ENCODE measurements at places on chromosomes 16 and 17.

DNA sequence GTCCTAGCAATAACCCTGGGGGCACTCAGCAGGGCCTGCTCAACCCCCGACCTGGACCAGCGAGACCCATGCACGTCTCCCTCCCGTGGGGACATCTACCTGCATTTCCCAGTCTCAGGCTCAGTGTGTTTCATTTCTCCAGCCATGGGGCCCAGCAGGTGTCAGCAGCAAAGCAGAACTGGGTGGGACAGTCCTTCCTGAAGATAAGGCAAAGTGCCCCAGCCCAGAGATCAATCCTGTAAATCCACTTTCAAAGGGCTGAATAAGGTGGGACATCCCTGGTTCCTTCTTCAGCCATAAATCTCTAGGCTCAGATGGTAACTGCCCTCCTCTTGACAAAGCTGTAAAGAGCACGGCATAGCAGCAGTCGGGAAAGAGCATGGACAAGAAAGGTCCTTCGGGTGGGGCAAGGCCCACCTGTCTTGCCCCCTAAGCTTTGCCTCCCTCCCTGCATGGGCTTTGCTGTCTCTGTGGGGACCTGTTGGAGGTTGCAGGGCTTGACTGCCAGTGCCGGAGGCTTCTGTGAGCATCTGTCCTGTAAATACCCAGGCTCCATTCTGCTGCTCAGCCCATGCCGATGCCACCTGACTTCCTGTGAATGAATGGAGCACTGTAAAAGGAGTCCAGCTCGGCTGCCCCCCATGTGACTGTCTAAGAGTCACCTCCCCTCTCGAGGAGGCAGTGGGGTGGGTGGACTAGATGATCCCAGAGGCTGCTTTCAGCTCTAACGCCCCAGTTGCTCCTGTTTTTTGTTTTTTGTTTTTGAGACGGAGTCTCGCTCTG, 84.8 kb upstream of the TBC1D3K start:
- DNase-seq: no peak

- DNase-seq: no peak
Measured at GRCh38 chr16:75374388-75374787, 58.9 kb downstream of the CFDP1 start.

DNA sequence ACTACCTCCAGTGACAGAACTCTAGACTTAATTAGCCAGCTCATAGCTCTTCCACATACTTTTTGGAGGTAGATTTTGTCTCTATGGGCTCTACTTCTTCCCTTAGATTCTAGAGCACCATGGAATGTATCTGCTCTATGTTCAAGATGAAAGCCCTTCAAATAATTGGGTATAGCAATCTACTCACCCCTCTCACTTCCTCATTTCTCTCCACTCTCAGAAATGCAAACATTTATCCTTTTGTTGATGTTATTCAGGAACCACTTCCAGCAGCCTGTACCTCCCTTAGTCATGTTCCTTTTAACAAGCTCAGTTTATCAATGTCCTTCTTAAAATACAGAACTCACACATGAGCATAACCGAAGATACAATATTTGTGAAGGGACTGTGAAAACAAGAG, 78.5 kb downstream of the GRIN2A start:
- no peak for DNase-seq

DNA sequence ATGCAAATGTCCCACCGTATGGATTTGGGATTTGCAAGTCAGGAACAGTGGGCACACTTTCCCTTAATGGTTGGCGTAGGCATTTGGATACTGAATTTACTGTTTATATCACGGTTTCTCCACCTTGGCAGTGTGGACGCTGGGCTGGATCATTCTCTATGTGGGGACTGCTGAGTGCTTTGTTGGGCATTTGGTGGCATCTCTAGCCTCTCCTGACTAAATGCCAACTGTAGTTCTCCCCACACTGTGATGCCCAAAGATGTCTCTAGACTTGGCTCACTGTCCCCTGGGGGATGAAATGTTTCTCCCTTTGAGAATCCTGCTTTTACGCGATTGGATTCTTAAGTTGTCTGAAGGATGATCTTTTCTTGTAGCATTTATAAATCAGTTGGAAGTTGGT, 49.0 kb downstream of the RBFOX1 start:
- DNase-seq: no peak

GRCh38 chr16:2531371-2531695, at the start of gene CEMP1:
Gene CEMP1, minus strand, starts transcription at chr16:2531408. Its CDS starts 335 bp downstream, at chr16:2531073.
- no peak for DNase-seq

DNA sequence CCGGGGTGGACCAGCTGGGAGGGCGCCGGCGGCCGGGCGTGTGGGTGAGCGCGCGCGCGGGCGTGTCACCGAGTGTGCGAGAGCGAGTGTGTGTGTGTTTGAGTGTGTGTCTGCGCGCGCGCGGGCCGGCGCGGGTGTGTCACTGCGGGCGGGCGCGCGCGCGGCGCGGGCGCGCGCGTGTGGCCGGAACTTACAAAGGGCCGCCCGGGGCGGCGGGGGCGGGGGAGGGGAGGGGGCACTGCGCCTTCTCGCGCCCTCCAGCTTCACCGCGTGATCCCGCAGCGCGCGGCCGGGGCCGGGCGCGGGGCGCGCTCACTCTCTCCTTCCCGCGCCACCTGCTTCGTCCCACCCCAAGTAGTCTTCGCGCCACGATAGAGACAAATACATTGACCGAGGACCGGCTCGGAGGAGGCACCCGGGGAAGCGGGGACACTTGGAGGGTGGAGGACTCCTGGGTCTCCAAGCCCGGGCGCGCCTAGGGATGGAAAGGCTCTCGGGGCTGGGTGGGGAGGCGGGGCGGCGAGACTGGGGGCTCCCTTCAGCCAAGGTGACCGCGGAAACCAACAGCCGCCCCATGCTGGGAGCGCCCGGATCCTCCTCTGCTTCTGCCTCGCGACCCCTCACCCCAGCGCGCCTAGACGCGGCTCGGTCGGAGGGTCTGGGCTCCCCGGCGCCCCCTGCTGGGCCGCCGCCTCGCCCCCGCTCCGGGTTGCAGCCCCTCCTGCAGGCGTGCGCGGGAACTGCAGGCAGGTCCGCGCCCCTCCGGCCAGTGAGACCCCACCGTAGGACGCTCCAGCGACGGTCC, at the start of gene SRCIN1:
SRCIN1 (minus strand) TSS at position 112 of the 805 bp plus-strand sequence. CDS start 247 bp downstream, outside the sequence.
- DNase-seq: peak; percentile 81

DNA sequence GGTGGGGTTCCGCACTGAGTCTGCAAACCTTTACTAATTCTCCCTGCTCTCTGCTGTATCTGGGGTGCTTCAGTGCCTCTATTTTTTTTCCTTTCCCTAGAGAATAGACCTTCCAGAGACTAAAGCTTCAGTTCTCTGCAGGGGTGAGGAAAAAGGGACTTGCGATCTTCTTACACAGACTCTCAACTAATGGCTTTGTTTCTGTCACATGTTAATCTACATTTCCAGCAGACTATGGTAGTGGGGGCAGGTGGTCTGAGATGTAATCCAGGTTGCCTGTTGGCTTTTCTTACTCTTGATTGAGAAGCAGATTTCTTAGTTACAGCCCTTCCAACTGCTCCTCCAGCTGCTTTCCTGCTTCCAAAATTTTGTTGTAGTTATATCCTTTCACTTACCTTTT, 229.0 kb upstream of the NLRP1 start:
- DNase-seq: no peak

DNA sequence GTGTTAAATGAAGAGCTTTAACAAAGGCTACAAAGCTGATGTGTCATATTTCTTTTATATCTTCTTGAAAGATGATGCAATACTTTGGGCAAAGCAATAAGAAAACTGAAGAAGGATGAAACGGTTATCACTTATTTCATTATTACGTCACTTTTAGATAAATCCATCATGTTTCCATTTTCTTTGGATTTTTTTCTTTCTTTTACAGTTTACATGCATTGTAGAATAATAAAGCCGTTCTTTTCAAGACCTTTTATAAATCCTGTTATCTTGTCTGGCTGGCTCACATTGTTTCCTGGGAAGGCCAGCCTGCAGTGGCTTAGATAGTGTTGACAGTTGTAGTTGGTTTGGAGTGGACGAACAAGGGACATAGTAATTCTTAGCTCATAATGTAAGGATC, 28.9 kb downstream of the TANC2 start:
- no peak for DNase-seq

DNA sequence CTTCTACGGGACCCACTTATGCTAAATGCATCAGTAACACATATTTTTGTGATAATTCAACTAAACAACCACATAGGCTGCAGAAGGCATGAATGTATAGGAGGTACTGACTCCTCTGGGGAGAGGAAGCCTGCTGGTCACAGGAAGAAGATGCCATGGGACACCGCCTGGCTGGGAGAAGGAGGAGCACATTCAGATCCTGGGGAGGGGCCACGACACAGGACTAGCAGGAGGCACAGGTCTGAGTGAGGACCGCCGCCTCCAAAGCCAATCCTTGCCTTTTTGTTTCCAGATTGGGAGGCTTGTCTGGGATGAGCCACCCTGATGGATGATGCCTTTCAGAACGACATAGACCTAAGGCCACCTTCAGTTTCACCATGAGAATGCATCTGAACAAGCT, 34.6 kb downstream of the MBTPS1 start:
- no peak for DNase-seq

DNA sequence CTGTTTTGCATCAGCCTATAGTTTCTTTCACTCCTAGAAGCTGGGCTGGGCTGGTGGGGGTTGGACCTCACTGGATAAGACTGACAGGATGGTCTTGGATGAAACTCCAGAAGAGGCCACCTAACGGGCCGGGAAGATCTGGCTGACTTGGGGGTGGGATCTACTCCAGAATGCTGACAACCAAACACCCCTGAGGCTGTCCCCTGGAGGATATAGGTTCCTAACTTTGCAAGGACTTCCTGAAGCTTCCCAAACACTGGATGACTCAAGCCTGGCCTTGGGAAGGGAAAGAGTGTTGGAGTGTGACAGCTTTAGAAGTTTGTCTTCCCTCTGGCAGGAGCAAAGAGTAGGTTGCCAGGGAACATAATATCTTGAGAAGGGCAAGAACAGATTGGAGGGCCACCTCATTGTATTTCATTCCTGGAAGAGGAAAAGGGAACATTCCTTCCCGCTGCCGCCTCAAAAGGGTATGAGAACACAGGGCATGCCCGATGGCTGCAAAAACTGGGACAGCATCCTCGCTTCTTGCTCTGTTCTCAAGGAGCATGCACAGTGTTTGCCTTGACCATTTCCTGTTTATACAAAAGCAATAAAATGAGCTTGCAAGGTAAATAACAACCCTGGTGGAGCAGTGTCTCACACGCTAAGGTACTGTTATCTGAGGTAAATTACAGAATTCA, 6.8 kb upstream of the CYB5B start:
- no peak for DNase-seq

- peak; percentile 49 for DNase-seq
Measured at GRCh38 chr16:86095131-86095752, 196.3 kb downstream of the IRF8 start.

GRCh38 chr16:12186774-12187335, 210.3 kb downstream of the SNX29 start:
- no peak for DNase-seq

GRCh38 chr17:29571883-29572681, 3.6 kb downstream of the TP53I13 start:
- peak; percentile 77 for DNase-seq

GRCh38 chr17:81865733-81866439, 5.3 kb downstream of the ARHGDIA start:
- no peak for DNase-seq

GRCh38 chr16:87470332-87470731, 22.5 kb downstream of the ZCCHC14 start:
- DNase-seq: no peak

- DNase-seq: no peak
Measured at GRCh38 chr17:44315760-44316731, 7.6 kb downstream of the RUNDC3A start.

DNA sequence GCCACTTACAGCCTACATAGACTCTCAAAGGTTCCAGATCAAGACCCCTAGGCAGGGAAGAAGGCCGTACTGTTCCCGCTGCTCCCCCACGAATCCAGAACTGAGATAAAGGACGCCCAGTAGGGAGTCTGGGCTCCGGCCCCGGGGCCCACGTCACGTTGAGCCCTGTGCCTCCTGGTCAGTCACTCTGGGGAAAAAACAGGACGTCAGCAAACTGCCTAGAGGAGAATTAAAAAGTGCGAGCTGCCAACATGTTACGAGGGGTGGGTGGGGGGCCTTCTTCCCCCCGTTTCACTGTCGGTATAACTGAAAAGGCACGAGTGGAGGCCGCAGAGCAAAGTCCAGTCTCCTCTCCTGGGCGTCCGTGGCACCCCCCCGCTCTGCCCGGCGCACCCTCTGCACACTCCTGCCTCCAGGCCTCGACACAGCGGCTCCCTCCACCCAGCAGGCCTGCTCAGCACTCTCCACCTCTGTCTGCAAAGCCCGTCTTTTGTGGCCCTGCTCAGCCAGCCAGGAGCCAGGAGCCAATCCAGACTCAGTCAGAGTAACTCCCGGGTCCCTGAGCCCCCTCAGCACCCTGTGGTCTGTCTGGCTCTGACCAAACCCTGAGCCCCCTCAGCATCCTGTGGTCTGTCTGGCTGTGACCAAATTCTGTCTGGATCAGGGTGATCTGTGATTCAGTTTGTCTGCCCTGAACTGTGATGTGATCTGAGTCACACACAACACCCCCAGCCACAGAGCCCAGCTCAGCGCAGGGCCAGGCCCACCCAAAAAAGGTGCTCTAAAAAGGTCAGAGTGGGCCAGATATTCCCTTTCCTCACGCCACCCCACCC, 6.2 kb downstream of the ITGAE start:
- no peak for DNase-seq

DNA sequence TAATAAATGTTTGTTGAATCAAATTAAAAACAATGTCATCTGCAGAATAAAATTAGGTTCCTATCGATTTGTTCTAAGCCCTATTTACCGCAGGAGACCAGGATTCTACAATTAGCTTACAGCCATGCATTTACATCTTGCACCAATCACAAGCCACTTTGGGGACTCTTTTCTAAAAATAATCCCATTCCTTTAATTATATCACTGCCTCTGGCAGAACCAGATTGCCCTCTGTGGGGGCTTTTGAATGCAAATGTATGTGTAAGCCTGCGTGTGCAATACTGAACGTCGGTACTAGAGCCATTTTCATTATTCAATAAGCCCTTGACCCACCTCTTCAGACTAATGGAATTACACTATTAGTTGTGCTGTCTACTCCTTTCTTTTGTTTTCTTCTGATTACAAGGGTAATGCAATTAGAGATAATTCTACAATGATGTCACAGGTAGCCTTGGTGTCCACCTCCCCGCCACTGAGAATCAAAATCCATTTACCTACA, 391.3 kb upstream of the XYLT1 start:
- no peak for DNase-seq

DNA sequence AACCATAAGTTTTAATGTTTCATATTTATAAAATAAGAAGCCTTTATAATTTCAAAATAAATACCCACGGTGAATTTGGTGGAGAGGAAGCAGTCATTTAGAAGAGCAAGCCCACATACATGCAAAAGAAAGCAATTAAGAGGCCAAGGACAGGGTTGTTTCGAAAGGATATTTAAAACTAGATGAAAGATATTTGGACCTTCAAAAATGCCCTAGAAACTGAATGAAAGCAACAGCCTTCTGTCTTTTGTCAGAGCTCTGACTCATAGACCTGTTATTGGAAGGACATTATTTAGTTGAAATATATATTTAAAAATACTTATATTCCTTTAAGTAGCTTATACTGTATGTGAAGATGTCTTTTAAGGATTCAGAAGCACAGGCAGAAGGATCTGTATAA, 8.6 kb upstream of the METTL9 start:
- no peak for DNase-seq

Measured in spleen (tissue), 13 donors.